NCI-H1092 (cell line): ENCODE measurements at places on chromosomes 6 and 20.

DNA sequence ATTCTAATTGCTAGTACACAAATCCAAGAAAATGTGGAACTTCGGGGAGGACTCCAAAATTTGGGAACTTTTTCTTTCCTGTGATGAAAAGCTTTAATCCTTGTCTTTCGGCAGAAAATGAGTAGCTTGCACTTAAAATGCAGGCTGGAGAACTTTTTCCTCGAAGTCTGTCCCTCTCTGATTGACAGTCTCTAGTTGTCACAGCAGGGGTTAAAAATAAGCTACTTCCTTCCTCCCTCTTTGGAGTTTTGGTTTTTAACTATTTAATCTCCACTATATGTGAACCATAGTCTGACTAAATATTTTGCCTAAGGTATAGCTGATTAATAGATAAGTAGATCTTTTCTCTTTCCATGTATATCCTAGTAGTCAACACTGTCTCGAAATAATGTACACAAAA is 66.8 kb upstream of the MBOAT1 start:
- DNase-seq: no peak

DNA sequence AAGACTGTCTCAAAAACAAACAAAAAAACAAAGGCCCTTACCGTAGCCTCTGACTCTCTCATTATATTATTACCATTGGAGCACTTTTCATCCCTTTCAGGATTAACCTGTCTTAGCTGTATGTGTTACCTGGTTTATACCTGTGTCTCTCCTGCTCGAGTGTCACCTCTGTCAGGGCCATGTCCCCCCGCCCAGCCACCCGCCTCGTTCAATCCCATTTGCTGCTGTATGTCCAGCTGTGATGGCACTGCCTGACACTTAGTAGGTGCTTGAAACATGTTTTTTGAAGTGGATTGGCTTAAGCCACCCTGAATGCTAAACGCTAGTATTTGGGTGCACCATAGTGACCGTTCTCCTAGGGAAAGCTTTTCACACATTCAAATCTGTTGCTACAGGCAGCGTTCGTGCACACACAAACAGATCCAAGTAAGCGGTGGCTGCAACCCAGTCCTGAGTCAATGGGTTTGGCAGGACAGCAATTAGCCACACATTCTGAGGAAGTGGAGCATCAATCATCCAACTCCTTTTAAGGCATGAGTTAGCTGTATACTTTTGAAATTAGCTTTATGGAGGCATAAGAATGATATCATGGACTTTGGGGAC is 98.9 kb upstream of the ZNF217 start:
- no peak for DNase-seq

DNA sequence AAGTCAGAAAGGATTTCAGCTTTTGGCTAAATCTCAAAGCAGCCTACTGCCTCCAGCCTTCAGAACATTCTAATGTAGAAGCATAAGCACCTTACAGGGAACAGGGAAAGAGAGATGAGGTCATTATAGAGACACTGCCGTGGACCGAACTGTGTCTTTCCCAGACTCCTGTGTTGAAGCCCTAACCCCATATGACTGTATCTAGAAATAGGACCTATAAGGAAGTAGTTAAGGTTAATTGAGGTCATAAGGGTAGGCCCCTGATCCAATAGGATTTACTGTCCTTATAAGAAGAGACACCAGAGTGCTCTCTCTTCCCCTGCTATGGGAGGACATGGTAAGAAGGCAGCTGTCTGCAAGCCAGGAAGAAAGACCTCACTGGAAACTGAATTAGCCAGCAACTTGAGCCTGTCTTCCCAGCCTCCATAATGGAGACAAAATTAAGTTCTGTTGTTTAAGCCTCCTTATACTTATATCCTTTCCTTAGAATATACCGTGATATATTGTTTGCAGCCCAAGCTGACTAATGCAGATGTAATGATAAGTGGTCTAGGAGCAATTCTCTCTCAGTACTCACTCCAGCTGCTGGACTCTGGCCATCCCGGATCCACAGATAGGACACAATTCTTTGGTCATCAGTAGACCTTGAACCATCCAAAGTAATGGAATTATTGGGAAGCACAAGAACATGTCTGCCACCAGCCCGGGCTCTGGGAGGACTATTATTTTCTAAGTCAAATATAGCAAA is 71.4 kb downstream of the ALDH5A1 start:
- DNase-seq: no peak

GRCh38 chr6:36970892-36971842 is 14.8 kb downstream of the MTCH1 start:
- no peak for DNase-seq

DNA sequence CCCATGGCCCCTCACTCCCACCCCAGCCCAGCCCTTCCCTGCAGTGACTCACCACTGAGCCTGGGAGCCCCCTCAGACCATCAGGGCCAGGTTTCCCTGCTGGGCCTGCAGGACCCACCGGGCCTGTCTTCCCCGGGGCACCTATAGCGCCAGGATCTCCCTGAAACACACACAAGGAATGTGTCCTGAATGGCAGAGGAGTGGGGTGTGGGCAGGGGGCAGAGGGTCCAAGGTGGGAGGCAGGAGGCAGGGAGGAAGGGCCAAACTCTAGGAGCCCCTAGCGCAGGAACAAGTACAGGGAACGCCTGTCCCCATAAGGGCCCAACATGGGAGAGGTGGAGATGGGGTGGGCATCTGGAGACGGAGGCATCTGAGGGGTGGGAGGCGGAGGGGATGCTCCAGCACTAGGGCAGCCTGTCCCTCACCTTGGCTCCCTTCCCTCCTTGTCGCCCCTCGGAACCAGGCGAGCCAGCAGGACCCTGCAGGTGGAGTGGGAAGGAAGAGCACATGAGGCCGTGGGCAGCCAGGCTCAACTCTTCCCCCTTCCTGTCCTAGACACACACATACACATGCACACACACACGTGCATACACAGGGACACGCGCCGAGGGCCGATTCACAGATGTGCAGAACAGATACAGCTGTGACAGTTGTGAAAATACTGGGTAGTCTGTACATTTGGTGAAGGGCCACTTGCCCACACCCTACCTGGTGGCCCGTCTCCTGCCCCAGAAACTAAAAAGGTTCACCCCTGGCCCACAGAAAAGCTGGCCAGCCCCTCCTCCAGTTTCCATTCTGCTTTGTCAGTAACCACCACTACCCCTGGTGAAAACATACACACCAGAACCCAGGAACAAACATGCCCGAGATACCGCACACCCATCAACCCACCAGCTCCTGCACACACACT is 24.6 kb downstream of the COL11A2 start:
- DNase-seq: no peak
